ENCODE measurements at places on chromosomes 5 and 9. TPM values are rescaled to one million over a fixed set of nuclear protein-coding genes. Genes with fewer than 3 reads are reported as not detected.

TAF11L10 gene
- not detected for total RNA-seq

RPL12 gene
- total RNA-seq: 1,070 TPM

DNM1 gene
- 1.5 TPM for total RNA-seq

CER1 gene
- total RNA-seq: not detected

FPGS gene
- total RNA-seq: 64.7 TPM

OR1L1 gene
- not detected for total RNA-seq

DNA sequence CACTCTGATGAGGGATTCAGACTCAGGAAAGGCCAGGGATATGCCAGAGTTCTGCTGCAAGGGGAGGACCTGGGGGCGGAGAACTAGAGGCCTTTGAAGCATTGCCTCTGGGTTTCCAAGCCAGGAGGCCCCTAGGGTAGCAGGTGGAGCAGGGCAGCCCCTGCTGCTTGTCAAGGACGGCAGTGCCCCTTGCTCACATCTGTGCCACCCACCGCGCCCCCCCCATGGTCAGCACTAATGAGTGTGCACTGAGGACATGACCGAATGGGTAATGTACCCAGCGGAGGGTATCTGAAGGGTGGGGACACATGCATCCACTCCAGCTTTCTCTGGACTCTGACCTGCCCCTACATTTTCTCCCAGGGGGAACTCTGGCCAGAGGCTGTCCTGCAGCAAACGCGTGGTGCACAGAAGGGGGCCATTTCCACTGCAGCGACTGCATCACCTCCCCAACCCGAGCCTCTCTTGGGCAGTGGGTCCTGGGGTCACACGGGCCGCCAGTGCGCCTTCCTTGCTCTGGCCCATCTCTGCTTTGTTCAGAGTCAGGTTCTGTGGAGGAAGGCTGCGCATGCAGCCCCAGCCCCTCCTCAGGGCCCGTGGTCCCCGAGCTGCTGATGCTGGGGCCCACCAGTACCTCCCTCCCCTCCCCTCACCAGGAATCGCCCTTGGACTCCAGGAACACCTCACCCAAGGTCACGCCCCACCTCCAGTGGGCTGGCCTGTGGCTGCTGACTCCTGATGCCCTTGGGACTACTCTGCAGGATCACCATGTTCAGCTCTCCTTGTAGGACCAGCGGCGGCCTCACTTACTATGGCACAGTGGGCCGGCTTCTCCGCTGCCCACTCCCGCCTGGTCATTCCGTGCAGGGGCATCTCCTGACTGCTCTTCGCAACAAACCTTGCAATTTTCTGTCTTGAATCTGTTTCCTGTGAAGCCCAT is 31.2 kb downstream of the STC2 start:
- DNase-seq: no peak

DNA sequence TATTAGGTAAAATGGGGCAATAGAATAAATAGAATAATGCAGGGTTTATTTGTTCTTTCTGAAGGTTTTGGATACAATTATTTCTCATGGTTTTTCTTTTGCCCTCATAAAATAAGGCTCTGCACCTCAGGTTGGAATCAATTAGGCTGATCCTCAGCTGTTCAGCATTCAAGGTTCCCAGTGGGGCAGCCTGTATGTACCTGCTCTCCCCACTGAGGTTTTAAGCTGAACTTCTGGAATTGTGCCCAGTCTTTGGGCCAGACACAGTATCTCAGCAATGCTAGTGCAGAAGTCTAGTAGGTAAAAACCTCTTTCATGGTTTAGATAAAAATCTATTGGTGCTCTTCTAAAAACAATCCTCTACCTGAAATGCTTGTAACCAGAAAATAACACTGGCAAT is 98.0 kb downstream of the EDIL3 start:
- no peak for DNase-seq

GRCh38 chr5:143445776-143446175 is 42.3 kb upstream of the NR3C1 start:
- no peak for DNase-seq

DNA sequence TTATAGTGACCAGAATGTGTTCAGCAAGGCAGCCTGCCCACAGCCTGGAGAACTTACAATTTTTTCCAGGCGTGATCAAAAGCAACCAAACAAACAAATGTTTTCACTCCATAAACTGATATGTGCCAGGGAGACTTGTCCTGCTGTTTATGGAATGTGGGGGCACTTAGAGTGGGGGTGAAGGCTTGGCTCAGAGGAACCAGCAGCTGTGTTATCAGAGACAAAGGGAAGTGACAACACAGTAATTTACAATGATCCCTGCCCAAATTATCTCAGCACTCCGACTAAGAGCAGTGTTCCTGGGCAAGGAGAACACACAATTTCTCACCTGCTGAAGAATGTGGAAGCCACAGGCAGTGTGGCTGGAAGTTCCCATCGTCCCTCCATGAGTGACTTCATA is 429.1 kb upstream of the IRX4 start:
- DNase-seq: no peak

- no peak for DNase-seq
Measured at GRCh38 chr5:106380736-106381135, 1290.0 kb downstream of the EFNA5 start.

DNA sequence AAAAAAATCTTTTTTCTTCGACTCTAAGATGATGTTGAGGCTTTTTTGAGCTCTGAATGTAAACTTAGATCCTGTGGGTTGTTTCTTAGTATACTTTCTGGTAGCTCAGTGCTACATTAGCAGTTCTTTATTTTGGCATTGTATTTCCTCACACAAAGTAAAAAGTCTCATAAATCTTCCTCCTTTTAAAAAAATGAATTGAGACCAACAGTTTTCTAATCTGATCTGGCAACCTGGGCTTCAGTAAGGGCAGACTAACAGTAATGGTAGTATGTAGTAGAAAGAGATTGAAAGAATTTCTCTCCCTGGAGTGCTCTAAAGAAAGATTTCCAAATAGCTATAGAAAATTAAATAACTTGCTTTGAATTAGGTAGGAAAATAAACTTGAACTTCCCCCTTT is 31.4 kb downstream of the ZCCHC7 start:
- DNase-seq: no peak

- DNase-seq: no peak
Measured at GRCh38 chr5:98461485-98461884, 312.0 kb upstream of the RGMB start.

GRCh38 chr5:142360607-142361120 is 35.8 kb upstream of the SPRY4 start:
- no peak for DNase-seq

DNA sequence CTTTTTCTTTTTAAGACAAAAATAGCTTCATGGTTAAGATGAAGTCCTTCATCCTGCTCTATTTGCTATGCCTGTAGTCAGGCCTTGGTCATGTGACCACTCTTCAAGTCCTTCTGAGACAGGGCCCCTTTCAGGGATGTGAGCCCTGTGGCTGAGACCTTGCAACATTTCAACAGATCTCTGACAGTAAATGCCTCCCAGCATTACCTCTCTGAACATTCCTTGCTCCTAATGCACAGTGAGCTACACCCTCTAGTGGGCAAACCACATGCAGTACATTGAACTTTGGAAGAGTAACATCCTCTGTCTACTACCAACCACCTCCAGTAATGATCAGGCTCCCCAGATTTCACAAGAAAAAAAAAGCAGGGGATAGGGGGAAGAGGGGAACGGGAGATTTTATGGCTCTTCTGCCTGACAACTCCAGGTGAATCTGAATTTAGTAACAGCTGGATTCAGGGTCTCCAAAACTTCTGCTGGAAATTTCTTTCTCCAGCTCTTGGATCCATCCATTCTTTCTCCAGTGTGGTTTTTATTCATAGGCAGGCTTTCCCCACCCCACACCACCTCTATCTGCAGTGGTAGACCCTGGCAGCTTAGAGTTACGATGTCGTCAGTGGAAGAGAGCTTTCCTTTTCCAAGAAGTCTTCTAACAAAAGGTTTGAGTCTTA is 8.9 kb upstream of the FBXO38 start:
- no peak for DNase-seq

- no peak for DNase-seq
Measured at GRCh38 chr5:156893517-156893916, 43.4 kb downstream of the PPP1R2B start.
